ENCODE measurements at places on chromosomes 6 and 20.

DNA sequence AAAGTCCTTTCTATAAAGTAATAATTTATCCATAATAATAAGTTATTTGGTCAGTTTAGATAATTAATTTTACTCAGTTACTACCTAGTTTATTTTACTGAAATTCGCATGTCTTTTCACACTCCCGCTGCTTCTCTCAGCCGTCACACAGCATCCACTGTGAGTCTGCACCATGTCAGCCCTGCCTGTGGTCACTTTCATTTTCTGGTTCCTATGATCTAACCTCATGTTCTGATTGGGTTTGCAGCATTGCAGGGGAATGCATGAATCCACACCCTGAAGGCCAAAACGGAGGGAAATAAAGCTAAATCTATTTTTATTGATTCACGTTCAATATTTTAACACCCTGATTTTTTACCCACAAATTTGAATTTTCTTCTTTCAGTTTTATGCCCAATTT lies 47.4 kb downstream of the PDE10A start:
- DNase-seq: no peak

DNA sequence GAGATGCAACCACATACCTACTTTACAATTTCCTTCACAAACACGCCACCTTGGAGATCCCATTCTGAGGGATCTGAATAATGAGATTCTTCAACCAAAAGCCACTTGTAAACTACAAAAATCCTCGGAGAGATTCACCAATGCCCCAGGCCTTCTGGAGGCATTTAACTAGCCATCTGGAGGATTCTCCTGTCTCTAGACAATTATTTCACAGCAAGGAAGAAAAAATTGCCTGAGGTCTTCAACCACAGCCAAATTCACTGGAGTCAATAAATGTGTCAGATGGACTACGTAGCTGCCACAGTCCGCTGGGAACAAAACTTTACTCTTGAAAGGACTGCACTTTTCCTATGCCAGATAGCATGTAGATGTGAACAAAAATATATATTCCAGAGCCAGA lies 19.0 kb upstream of the DCDC2 start:
- DNase-seq: no peak

DNA sequence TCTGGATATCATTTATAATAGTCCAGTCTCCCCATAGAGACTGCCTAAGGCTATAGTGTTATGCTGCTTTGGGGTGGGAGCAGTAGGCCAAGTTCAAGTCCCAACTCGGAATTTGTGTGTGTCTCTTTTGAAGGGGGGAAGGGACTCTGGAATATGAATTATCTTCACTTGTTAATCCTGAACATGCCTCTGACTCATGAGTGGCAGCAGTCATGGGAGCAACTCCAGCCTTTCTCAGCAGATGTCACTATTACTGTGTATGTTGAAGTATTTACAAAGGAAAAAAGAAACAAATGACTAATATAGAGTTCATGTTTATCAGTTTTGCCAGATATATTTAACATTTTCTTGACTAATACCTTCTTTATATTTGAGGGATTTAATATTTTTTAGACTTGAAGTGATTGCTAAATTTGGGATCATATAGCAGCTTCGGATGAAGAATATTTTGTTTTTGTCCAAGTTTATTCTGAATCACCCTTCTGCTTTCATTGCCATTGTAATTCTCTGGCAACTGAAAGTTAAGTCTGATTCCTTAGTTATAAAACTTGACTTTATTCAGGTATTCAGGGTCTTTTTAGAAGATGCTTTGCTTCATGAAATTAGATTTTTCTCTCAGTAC lies 23.4 kb downstream of the FAM217A start:
- no peak for DNase-seq

DNA sequence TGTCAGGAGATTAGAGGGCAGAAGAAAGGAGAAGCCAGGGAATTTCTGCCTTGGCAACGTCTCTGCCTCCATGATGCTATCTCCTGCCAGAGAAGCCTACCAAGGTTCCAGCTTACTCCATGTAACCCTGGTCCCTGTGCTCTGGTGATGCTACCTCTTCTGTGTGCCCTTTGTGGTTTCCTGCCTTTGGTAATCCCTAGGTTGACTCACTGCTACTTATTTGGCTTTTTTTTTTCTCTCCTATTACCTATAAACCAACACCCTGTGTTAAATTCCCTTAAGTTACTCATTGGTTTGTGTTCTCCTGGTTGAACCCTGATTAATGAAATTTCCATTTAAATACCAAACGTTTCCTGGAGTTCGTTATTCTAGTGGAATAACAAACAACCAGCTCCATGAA lies 527.8 kb upstream of the FLRT3 start:
- no peak for DNase-seq

GRCh38 chr6:128847431-128848210 lies 35.3 kb upstream of the LAMA2 start:
- DNase-seq: no peak

DNA sequence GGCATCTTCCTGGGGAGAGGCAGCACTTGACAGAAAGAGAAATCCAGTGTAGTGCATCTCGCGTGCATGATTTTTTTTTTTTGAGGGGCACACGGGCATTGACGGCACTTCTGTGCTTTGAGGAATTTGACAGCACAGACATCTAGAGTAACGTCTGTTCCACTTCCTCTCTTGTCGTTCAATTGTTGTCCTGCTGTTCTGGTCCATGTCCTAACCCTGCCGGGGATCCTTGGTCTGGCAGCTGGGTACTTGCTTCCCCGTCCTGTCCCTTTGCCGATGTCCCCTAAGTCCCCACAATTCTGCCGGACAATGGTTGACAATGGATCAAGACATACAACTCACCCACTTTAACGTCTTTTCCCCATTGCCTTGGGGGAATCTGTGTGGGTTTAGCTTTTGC lies 46.0 kb upstream of the NAA20 start:
- DNase-seq: no peak

- no peak for DNase-seq
Measured at GRCh38 chr6:18488004-18488403, 100.9 kb downstream of the RNF144B start.

- no peak for DNase-seq
Measured at GRCh38 chr6:8282380-8282779, 153.0 kb downstream of the SLC35B3 start.

- DNase-seq: peak; percentile 51
Measured at GRCh38 chr6:149482545-149483333, 2.1 kb downstream of the ZC3H12D start.

DNA sequence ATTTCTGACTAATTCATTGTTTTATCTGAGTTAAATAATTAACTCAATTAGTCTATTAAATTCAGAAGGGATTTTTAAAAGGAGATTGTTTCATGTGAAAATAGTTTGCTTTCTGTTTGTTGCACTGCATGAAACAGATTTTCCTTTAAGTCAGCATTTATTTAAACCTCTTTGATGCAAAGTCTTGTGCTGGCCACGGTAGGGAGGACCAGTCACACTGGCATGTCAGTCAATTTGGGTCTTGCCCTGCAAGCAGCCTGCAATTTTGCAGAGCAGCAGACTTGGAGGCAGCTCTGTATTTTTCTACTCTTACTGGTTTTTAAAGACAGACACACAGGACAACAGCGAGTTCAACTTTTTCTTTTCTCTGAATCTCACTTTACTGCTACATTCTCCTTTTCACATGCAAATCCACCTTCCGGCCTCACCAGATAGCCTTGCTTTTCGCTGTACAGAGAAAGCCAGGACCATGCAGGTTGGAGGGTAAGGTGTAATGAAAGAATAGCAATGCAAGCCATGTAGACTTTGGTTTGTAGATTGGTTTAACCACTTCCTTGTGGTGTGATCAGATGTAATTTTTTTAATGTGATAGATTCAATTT lies 689.9 kb upstream of the AGPAT4 start:
- DNase-seq: no peak

GRCh38 chr6:147203311-147204059 lies 732 bp upstream of the STXBP5 start:
- DNase-seq: peak; percentile 92

- DNase-seq: no peak
Measured at GRCh38 chr6:125812394-125813292, 21.9 kb downstream of the NCOA7 start.

DNA sequence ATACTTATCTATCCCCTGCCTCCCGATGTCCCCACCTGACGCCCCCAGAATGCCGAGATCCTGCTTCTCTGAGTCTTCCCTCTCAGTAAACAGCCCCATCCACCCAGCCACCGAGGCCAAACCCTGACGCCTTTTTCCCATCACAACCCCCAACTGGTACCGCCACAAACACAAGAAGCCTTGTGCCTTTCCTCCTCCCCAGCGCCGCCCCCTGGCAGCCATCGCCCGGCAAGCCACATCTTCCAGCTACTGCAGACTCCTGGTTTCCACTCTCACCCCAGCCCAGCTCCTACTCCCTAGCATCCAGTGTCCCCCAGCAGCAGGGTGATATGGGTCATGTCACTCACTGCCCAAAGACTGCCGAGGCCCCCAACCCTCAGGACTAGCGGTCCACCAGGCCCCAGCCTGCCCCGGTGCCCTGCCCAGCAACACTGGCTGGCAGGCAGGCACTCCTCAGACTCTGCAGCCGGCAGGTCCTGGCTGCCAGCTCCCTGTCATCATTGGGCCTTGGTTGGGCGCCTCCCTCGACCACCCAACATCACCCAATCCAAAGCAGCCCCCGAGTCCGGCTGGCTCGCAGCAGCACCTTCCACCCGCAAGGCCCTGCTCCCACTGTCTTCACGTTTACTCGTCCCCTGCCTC lies 11.2 kb downstream of the TCFL5 start:
- no peak for DNase-seq

DNA sequence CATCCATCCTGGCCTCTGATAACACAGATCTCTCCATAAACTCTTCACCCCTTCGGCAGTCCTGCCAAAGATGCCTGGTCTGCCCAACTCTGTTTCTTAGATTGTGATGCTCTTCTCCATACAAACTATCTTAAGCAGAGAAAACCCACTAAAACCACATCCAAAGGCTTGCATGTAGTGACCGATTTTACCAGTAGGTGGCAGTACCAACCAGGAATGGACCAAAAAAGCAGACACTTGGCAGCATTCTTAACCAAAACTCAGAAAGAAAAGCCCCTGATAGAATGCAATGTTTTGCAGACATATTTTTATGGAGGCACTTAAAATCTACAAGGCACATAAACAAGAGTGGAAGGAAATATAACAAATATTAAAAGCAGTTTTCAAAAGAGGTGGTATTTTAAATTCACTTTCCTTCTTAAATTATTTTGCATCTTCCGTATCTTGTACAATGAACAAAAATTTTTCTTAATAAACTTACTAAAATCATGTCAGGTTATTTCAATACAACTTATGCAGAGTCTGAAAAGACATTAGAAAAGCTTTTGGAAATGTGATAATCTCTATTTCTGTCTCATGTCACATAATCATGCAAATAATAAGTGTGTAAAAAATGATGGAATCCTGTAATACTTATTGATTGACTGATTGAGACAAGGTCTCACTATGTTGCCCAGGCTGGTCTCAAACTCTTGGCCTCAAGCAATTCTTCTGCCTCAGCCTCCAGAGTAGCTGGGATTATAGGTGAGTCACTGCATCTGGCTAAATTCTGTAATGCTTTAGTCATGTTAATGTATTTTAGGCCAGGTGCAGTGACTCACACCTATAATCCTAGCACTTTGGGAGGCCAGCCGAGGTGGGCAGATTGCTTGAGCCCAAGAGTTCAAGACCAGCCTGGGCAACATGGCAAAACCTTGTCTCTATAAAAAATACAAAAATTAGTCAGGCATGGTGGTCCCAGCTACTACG lies 29.4 kb downstream of the LRP11 start:
- peak; percentile 76 for DNase-seq

DNA sequence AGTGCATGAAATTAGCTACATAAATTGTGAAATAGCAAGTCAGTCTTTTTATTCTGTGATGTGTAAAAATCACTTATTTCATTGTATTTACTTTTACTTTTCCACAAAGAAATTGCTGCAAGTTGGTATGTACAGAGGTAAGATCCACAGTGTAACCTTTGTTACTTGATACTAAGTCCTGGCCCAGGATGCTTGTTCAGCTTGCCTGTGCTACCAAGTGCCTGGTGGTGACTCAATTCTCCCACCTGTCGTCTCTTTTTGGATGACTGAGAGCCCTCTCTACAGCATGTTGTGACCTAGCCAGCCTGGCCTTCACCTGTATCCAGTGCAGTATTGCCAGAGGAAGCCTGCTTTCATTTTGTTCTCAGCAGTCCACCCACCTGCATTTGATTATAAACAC lies 54.9 kb downstream of the ANKRD6 start:
- no peak for DNase-seq

DNA sequence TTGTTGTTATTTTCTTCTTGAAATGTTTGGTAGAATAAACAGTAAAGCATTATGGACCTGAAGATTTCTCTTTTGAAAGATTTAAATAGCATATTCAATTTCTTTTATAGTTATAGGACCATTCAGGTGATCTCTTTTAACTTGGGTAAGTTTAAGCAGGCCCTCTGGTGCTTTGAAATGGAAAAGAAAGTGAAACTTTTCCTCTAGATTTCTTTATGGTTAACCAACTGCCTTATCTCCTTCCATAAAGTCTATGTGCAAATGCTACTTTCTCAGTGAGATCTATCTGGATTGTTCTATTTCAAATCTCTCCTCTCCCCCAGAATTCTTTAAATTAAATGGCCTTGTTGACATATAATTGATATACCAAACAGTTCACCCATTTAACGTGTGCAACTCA lies 54.0 kb downstream of the PHACTR2 start:
- DNase-seq: no peak

DNA sequence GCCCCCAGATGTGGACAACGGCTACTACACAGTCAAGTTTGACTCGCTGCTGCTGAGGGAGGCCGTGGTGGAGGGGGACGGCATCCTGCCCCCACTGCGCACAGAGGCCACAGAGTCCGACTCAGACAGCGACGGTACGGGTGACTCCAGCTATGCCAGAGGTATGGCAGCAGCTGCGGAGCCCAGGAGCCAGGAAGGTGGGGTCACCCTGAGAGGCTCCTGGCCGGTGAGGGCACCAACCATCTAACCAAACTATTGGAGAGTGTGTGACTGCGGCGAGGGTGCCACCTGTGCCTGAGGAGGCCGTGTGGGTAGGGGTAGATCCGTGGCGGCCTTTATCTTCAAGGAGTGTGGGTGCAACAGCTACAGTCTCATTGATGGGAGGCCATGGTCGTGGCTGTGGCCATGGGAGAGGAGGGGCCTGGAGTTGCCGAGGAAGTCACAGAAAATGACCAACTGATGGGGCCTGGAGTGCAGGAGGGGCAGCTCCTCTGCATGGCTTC lies 2.8 kb upstream of the LIME1 start:
- DNase-seq: no peak

DNA sequence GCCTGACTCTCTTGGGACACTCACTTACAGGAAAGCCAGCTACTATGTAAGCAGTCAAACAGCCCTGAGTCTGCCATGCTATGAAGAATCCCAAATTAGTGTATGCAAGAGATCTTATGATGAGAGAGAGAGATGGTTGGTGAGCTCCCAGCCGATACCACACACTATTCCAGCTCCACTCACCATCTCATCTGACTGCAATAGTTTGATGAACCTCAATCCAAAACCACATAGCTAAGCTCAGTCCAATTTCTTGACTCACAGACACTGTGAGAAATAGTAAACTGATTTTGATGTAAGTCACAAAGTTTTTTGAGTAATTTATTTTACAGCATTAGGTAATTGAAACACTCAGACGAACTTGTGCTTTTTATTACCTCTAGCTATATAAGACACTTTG lies 441.4 kb downstream of the COL12A1 start:
- DNase-seq: no peak

GRCh38 chr20:52869698-52870501 lies 102.3 kb upstream of the TSHZ2 start:
- no peak for DNase-seq

- no peak for DNase-seq
Measured at GRCh38 chr6:157045831-157046454, 268.8 kb downstream of the ARID1B start.

GRCh38 chr6:23534351-23534750 lies 591.7 kb upstream of the NRSN1 start:
- DNase-seq: no peak

GRCh38 chr6:467671-468082 lies 76.1 kb downstream of the IRF4 start:
- DNase-seq: no peak

All from CD8-positive, alpha-beta T cell (primary cell).